H54 (cell line): ENCODE measurements at places on chromosomes 5 and 9.

DNA sequence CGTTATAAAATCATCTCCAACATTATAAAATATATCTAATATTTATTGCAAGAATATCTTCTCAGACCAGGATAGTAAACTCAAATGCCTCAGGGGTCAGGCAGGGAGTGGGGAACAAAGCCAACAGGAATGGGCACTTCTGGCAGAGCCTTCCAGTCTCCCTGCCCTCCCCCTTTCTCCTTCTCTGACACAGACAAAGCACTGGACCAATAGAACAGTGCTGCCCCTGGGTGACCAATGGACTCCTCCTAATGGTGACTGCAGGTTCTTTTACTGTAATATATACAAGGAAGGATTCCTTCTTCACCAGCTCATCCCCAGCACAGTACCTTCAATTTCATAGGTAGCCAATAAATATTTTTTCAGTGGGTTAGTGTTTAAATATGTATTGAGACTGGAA is 31.1 kb upstream of the MAMDC2 start:
- no peak for DNase-seq

- no peak for DNase-seq
Observed at GRCh38 chr9:125586172-125586511, 120.9 kb downstream of the MAPKAP1 start.

DNA sequence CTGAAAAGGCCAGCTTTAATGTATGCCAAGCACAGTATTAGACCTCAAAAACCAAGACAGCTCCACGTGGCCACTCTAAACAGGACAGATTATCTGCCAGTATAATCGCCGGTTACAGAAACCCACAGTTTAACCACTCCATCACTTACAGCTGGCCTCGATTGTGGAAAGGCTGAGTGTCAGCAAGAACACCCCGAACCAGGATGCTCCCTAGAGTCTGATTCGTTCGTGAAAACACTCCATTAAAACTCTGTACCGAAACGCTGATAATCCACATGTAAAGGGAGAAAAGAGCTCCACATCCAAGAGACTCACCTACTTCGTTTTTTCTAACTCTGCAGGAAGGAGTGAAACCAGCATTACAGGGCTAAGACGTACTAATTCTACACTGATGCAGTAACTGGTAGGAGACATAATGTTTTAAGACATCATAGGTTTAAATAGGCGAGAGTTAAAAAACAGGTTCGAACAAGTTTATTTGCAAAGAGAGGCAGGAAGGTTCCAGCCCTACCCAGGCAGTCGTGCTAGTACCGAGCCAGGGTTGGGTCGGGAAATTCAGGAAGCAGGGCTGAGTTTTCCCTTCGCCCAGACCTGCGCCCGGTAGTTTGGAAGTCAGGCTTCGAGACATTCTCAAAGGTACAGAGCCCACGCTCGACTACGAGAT is 949 bp downstream of the SERINC5 start:
- DNase-seq: peak; percentile 42

DNA sequence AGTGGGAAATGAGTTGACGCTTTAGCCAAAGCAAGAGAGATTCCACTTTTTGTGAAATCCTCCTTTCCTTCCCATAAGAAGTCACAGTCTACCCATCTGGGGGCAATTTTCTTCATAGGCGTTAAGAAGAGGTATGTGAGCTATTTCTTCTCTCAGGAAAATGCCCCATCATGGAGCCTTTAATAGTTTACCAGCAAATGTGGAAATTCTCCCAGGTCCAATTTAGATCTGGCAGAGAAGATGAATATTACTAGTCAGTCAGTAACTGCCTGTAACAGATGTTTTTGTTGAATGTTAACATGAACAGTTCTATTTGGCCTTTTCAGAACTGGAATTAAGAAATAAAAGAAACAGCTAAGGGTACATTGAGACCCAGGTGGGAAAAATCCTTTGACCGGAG is 156.4 kb upstream of the RFX3 start:
- DNase-seq: no peak

DNA sequence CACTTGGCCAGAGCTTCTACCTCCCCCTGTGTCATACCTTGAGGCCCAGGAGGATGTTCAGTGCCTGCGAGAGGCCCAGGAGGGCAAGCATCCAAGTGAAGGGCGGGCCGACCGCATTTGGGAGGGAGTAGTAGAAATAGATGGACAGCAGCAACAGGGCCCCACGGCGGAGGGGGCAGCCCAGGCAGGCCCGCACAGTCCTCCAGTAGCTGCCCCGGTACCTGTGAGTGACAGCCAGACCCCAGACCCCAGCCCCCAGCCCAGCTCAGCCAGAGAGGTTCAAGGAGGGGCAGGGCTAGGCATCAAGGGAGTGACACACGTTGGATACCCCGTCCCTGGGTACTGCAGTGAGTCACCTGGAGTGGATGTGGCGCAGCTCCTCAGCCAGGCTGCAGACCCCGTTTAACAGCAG is 1.4 kb downstream of the STING1 start:
- DNase-seq: no peak

DNA sequence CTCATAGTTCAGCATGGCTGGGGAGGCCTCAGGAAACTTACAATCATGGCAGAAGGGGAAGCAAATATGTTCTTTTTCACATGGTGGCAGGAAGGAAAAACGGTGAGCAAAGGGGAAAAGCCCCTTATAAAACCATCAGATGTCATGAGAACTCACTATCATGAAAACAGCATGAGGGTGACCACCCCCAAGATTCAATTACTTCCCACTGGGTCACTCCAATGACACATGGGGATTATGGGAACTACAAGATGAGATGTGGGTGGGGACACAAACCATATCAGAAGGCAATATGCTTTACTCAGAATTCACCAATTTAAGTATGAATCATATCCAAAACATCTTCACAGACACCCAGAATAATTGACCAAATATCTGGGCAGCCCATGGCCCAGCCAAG is 19.7 kb downstream of the MAT2B start:
- no peak for DNase-seq

- peak; percentile 9 for DNase-seq
Observed at GRCh38 chr9:33620738-33621439, 96.8 kb downstream of the ANKRD18B start.

DNA sequence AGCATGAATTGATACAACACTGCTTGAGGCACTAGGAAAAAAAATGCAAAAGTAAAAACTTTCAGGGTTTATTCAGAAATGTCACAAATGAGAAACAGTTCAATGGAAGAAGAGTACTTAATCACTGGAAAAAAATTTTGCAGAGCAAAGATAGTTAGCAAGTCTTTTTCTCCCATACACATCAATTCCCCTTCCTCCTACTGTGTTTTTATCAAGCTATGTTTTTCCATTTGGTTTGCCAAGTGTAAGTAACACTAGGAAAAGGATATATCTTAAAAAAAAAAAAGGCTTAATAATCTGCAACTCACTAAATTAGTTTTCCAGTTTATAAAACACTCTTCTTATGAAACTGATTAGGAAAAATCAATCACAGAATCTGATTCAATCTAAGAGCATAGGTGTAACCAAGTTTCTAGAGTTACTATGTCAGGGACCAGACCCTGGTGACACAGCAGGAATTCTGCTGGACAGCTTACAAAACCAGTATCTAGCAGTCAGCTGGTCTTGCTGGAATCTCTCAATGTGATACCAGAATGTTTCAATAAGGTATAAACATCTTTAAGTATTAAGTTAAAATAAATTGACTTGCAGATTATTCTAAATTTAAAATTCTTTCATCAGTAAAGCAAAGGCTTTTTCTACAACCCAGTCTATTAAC is 34.7 kb downstream of the RNF145 start:
- no peak for DNase-seq

DNA sequence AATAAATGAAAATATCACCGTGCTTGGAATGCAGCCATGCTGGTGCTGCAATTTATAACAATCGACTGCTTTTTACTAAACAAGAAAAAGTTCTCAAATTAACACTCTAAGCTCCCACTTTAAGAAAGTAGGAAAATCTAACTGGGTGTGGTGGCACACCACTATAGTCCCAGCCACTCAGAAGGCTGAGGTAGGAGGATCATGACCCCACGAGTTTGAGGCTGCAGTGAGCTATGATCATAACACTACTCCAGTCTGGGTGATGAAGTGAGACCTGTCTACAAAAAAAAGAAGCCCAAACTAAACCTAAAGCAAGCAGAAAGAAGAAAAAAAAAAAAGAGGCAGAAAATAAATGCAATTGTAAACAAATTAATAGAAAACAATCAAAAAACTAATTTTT is 10.5 kb downstream of the CCNG1 start:
- no peak for DNase-seq

- DNase-seq: no peak
Observed at GRCh38 chr9:5949103-5949699, 58.5 kb downstream of the MLANA start.

DNA sequence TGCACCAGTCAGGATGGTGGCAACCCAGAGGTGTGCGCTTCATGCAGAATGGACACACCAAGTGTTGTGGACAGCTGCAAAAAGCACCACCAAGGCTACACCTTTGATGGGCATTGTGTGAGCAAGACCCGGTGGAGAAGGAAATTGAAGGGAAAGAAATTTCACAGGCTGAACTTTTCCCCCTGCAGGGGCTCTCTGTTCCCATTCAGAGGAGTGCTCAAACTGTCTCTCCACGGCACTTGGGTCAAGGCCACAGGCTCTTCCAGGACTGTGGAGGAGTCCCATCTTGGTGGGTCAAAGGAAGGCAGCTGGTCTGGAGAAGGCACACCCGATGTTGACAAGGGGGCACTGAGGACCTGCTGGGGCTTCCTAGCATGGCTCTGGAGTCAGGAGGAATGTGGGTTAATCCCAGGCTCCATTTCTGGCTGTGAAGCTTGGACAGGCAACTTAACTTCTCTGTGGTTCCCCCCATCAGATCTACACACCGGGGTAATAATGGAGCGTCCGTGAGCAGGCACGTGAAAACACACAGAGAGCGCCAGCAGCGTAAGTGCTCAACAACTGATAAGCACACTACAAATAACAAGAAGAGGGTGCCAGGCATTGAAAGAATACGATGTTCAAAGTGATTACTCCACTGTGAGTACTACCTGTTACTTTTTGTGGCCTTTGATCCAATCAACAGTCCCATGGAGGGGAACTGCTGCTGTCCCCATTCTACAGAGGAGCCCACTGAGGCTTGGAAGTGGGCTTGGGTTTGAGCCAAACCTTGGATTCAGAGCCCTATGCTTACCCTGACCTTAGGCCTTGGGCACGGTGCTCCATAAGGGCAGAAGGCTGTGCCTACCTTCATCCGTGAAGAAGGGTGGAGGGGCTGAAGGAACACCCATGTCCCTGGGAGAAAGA is 34.2 kb upstream of the TIFAB start:
- DNase-seq: no peak
